ENCODE measurements at places on chromosomes 12 and 14.

DNA sequence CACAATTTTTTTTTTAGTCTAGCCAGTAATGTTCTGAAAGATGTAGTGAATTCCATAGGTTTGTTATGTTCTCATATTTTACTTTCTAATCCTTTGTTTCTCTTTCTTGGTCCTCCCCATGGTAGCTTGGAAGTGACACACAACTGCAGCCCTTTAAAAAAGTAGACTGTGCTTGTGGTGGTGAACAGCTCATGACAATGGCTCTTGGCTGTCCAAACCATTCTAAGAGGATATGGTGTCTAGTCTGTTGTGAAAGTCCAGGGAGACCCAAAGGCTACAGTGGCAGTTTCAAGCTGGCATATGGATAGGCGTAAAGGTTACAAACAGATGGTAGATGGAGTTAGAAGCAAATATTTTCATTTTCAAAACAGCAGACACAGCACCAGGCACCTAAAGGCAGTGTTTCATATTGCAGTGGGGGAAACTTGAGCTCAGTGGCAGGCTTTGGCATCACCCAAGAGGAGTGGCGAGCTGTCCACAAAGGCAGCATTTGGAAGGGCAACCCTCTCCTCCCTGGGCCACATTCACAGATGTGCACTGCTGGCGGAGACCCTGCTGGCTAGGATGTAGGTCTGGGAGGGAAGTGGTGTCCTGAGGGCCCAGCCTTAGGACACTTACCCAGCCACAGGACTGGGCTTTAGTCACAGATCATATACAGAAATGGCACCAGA, 102.1 kb downstream of the DYRK2 start:
- DNase-seq: no peak

- no peak for DNase-seq
Measured at GRCh38 chr14:51327376-51327775, 87.3 kb downstream of the TMX1 start.

GRCh38 chr12:19030603-19031002, 98.9 kb upstream of the PLEKHA5 start:
- DNase-seq: no peak

GRCh38 chr14:68234101-68234905, 414.7 kb downstream of the RAD51B start:
- DNase-seq: no peak

DNA sequence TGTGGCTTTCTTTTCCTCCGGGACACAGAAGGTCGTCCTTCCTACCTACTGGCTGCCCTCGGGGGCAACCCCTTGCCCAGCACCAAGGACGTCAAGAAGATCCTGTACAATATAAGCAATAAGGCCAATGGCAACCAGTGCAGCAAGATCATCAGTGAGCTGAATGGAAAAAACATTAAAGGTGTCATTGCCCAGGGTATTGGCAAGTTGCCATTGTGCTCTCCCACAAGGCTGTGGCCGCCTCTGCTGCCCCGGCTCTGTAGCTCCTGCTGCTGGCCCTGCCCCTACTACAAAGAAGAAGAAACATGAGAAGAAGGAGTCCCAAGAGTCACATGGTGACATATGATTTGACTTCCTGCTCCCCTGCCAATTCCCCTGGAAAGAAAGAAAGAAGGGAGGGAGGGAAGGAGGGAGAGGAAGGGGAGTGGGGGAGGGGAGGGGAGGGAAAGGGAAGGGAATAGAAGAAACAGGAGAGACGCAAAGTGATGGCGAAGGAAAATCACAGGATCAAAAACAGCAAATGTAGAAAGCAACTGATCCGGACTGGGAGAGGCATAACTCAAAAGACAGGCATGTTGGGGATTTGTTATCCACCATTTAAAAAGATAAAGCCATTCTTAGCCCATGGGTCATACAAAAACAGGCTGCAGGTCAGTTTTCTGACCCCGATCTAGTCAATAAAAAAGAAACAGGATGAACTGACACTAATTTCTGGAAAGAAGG, 61.3 kb upstream of the RESF1 start:
- DNase-seq: peak; percentile 25

GRCh38 chr12:69546693-69547438, 38.4 kb upstream of the CCT2 start:
- no peak for DNase-seq
